ENCODE measurements at places on chromosomes 6 and 20.

- DNase-seq: no peak
These were observed 43.4 kb downstream of the LYRM4 start for GRCh38 chr6:5217356-5217755.

GRCh38 chr20:57921676-57922075 lies 211.9 kb upstream of the PMEPA1 start:
- no peak for DNase-seq

- no peak for DNase-seq
These were observed 7.9 kb downstream of the PTK6 start for GRCh38 chr20:63529180-63529860.

GRCh38 chr20:44017905-44018258 lies 103.2 kb downstream of the TOX2 start:
- DNase-seq: no peak

DNA sequence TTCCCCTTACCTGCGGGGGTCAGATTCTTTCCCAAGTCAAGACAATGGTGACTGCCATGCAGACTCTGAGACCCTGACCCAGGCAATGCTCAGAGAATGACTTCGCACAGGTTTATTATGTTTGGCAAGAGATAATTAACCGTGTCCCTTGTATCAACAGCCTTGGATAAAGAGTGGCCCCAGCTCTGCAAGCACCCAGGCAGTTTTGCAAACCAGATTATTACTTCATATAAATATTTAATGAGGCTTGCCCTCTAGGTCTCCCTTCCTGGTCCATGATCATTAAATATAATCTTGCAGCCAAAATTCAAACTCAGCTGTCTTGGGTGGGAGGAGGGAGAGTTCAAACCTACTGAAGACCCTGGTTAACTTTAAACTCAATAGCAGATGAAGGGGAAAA lies 156.5 kb downstream of the ANKRD60 start:
- DNase-seq: no peak

DNA sequence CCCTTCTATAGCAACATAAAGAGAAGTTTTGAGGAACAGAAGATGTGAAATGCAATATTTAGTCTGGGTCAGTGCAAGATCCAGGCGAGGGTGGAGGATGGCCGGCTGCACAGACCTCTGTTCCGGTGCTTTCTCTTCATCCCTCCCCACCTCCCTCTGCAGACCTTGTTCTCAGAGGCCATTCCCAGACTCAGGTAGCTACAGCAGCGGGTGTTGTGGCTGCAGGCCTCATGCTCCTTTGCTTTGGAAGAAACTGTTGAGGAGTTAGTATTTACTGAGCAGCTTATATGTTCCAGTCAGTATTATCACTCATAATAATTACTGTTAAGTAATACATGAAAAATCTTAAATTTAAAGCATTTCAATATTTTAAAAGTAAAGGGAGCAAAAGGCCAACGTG lies 1.7 kb downstream of the BTN3A3 start:
- DNase-seq: no peak

DNA sequence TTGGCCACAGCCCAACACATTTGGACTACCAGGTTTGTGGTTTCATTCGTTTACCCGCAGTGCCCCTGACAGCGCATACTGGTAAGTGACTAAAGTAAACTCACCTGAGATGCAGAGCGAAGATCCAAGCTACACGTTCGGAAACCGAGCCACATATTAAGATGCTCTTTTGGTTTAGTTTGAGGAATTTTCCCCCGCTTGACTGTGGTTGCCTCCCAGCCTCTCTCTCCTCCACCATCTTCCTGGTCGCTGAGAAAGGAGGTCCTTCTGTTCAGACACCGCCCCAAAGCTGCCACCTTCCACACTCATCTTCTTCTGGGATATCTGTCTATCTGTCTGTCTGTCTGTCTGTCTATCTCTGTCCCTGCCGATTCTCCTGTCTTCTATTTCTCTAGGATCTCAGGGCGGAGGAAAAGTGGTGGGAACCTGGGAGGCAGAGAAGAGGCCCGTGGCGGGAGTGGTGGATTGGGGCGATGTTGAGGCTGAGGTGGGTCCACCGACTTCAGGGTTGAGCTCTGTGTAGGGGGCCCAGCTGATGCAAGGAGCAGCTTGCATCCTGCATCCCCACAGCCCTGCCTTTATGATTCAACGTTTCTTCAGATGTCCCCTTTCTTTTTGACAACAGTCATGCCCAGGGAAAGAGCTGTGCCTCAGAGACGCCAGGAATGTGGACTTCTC lies 196.9 kb upstream of the ZNF184 start:
- no peak for DNase-seq

DNA sequence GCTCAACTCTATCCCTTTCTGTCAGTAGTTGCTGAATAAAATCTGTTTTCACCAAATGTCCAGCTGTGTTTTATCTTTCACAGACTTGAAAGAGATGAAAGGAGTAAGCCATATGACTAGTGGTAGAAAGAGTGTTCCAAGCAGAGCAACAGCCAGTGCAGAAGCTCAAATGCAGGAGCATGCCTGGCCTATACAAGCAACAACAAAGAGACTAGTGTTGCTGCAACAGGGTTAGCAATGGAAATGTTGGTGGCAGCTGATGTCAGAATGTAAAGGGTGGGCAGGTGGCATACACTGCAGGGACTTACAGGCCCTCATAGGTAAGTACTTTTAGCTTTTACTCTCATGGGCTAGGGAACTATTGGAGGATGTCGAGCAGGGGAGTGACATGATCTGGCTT lies 5.2 kb upstream of the HINT3 start:
- no peak for DNase-seq

- no peak for DNase-seq
These were observed 2.8 kb upstream of the NEU1 start for GRCh38 chr6:31865205-31866118.

- DNase-seq: no peak
These were observed 20.5 kb upstream of the FOXC1 start for GRCh38 chr6:1589208-1589607.

DNA sequence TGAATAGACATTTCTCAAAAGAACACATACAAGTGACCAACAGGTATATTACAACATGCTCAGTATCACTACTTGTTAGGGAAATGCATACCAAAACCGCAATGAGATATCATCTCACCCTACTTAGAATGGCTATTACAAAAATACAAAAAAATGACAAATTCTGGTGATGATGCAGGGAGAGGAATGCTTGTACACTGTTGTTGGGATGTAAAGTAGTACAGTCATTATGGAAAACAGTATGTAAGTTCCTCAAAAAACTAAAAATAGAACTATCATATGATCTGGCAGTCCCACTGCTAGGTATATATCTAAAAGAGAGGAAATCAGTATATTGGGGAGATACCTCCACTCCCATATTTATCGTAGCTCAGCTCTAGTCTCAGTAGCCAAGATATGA lies 10.9 kb upstream of the SLC17A5 start:
- no peak for DNase-seq

GRCh38 chr6:169034516-169035167 lies 219.0 kb downstream of the THBS2 start:
- no peak for DNase-seq

GRCh38 chr6:167161851-167162467 lies 4.2 kb upstream of the GPR31 start:
- no peak for DNase-seq

DNA sequence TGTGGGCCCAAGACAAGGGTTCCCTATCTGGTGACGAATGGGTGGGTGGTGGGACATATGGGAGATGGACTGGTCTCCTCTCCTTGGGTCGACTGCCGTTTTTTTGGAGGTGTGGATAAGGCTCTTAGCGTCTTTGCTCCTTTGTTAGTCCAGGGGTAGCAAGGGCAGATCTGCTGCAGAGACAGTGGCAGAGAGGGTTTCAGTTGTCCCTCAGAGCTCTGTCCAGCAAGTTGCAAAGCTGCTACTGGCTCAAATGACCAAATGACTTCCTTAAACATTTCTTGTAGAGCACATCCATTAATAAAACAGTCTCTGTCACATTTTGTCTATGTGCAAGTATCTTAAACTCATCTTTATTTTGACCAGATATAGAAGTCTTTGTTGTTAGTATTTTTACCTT lies 508.0 kb upstream of the ADGRB3 start:
- no peak for DNase-seq

- no peak for DNase-seq
These were observed 127.1 kb downstream of the COL9A1 start for GRCh38 chr6:70175770-70176169.

DNA sequence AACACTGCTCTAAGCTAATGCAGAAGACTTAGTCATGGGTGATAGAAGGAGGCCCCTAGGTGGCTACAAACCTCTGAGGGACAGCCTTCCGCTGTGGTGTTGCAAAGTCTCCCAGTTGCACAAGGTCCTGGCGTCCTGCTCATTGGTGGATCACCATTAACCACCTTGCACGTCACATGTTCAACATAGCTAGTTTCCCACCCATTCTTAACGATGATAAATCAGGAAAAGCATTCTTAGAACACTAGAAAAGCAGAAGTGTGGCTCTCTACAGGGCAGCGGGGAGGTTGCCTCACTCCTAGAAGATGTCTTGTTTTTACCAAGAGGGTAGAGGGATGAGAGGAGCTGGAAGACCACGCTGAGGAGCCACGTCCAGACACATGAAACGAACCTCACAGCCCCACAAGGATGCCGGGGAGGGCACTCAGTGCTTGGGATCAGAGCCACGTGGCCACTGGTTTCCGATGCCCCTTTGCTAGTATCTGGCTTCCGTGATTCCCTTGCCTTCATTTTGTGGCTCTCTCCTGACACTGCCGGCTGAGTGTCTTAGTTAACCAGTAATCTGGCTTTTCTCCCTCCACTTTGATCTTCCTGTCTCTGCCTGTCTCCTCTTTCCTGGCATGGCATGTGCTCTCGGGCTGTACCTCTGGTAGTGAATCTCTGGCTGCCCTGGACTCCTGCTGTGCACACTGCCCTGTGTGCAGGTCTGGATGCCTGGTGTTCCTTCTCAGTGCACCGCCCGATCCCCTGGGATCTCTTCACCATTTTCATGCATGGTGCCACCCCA lies 91.4 kb upstream of the NEDD9 start:
- no peak for DNase-seq

DNA sequence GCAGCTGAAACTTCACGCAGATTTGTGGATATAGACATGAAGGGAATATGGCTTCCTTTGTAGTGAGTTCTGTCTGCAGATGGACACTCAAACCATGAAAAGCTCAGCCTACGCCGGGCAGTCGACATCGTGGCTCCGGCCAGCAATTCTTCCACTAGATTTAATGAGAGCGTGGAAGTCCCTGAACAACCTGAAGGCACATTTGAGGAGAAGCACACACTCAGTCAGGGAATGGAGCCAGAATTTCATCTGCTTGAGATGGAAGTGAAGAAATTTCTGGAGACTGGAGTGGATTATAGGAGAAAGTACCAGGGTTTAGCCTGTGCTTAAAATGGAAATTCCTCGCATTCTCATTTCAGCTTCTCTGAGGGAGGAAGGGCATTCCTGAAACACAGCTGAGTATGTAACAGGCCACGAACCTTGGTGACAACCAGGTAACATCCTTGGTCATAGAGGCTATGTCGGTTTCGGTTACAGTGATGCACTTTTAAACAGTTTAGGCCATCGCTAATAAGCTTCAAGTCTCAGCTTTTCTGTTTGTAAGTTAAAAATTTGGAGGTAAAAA lies 80.5 kb upstream of the AGPAT4 start:
- DNase-seq: no peak

DNA sequence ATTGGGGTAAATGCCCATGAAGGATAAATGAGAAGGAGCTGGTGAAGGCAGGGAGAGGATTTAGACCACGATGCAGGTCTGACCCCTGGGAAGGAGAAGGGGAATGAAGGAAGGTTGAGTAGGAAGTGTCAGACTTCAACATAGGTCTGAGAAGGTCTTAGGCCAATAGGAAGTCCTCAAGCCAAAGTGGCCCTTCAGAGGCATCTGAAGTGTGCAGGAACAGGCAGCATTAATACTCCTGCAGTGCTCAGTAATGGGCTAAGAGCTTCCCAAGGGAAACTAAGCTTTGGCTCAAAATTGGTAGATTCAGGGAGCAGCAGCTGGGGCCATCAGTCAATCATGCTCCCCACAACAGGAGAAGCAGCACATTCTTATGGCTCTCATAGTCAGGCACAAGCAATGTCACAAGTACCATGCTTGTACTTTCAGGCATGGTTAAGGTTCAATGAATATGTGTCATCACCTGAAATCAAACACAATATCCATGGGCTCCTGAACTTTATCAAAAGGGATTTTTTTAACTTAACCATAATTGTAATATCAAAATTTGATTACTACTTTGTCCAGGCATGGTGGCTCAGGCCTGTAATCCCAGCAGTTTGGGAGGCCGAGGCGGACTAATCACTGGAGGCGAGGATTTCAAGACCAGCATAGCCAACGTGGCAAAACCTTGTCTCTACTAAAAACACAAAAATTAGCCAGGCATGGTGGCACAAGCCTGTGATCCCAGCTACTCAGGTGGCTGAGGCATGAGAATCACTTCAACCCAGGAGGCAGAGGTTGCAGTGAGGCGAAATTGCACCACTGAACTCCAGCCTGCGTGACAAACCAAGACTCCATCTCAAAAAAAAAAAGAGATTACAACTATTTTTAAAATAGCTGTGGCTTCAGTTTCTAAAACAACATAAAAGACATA lies 9.9 kb downstream of the RALGAPA2 start:
- DNase-seq: no peak

DNA sequence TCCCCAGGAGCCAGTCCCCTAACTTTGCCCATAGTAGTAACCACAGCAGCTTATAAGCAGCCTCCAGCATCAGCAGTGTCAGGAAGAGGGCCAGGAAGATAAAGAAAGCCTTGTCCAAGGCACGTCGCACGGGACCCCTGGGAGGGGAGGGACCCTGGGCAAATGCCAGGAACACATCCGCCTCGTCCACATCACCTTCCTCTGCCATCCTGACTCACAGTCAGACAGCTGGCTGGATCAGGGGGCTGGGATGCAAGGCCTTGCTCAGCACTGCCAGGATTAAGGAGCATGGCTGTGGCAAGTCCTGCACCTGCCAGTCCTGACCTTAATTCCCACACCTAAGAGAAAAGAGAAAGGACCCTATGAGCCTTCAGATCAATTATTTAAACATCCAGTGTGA lies 11.5 kb upstream of the ZBTB22 start:
- DNase-seq: no peak

DNA sequence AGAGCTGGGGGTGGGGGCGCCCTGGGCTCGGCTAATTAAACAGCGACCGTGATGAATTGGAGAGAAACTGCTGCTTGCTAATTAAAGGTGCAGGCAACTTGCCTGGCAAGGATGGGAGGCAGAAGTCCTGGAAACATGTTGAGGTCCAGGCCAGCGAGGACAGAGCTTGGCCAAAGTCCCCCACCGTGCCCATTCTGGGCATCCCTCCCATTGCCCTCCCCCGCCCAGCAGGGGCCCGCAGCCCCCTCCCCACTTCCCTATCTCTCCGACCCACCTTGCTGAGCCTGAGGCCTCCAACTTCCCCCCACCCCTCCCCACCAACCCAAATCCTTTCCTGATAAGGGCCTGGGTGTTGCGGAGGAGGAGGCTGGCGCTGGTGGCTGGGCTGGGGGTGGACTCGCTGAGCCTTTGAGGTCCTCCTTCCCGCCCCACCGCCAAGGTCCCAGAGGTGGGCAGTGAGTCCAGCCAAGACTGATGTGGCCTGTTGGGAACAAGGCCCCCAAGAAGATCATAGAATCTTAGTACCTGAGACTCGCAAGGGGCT lies 23.3 kb downstream of the C20orf203 start:
- DNase-seq: no peak

GRCh38 chr6:150291968-150292710 lies 76.7 kb upstream of the IYD start:
- DNase-seq: no peak

Data from GM12892 (cell line).